Stimulated activated CD8-positive, alpha-beta memory T cell treated with anti-CD3 and anti-CD28 coated beads, Interleukin-7, amount 100 ng/mL, for 1 hour (primary cell): ENCODE measurements at places on chromosomes 7 and 10.

DNA sequence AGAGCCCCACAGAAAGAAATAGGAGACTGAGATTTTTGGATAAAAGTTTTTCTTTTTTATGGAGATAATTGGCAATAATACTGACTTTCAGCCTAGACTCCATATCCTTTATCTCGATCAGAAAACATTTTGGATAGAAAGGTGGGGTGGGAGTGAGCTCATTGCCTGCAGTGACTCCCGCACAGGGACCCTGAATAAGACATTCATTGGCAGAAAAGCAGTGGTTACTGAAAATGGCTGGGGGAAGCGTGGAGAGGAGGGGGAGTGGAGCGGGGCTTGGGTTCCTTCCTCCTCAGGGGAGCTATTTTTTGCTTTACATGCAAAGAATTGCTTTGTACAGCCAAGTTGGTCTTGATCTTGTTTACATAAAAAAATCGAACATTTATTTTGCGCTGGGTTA, 90.4 kb upstream of the BMPER start:
- no peak for DNase-seq

DNA sequence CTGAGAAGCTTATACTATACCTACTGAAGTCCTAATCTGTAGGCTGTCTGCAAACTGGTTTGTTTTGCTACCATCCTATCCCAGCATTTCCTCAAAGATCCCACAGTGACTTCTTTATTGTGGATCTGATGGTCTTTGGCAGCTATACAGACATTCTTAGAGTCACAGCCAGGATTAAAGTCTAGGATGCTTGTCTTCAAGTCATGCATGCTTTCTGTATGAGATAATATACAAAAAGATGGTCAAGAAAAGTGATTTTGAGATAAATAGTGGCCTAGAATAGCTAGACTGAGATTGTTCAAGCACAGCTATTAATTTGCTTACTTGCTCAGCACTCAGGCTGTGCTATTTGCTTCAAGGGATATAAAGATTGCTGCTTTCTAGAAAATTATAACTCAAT, 454.4 kb downstream of the AUTS2 start:
- no peak for DNase-seq

DNA sequence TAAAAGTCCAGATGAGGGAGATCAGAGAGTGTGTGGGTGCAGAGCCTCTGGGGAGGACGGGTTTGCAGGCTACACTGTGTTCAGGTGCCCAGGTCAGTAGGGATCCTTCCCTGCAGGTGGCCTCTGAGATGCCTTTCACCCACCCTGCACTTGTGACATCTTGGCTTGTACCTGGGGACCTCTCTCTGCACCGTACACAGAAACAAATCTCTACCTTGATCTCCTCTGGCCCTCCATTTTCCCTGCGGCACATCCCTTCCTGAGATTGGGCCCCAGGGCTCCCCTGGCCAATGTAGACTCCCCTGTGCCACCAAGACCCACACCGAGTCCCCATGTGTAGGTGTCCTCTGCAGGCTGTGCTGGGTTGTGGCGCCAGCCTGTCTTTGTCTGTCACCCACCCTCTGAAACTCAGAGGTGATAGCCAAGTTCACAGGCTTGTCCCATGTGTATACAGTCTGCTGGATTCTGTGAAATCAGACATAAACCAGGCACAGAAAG, 140.6 kb downstream of the PTPN20 start:
- DNase-seq, result no peak

- DNase-seq, result no peak
These were observed 221.0 kb upstream of the KLF14 start for GRCh38 chr7:130954918-130955564.

- DNase-seq, result no peak
These were observed 103.1 kb downstream of the GSAP start for GRCh38 chr7:77313085-77313484.

DNA sequence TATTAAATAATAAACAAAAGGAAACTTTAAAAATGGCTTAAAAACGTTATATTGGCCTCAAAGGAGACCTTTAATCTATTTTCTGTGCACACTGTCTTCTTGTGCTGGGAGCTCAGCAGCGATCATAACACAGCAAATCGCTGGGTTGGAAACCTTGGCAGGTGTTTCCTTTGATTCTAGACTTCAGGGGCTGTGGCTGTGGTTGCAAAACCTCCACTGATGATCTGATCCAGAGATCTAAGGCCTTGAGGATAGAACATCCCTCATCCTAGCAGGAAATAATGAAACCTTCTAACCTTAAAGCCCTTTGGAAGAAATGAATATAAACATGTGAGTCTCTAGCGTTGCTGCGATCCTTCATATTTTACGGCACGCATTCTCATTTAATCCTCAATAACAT, 29.8 kb downstream of the CDHR3 start:
- DNase-seq, result no peak

- DNase-seq, result no peak
These were observed 644 bp upstream of the ABI1 start for GRCh38 chr10:26861205-26861998.

DNA sequence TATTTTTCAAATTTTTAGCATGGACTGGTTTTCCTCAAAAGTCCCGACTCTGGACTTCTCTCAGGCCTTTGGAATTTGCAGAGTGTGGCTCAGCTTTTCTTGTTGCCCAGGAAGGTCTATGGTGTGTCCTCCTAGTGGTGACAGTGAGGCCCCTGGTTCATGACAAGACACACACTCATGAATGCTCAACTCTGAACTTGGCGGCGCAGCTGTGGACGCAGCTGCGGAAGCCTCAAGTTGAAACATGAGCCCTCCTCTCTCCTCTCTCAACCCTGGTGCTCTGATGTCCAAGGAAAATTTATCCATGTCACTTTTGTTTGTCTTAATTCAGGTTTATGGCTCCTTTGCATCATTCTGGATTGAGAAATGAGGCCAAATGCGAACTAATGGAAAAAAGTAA, 183.9 kb downstream of the HECW1 start:
- DNase-seq, result no peak

GRCh38 chr10:86659721-86660453, 5.5 kb downstream of the OPN4 start:
- no peak for DNase-seq

GRCh38 chr7:43823941-43824340, 45.4 kb downstream of the MRPS24 start:
- DNase-seq, result no peak

DNA sequence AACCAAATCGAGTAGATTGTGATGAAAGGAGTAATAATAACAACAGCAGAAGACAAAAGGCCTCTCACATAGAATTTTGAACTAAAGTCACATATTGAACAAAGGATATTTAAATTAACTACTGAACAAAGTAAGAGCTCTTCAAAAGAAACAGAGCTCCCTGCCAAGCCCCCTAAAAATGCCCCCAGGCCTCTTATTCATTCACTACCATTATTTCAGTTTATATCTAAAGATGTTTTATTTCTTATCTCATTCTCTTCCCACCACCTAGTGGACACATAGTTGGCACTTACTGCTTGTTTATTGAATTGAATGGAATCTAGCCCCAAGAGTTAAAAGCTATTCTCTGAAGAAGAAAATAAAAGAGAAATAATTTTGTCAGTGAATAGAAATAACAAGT, 37.4 kb downstream of the VCL start:
- DNase-seq, result no peak

- no peak for DNase-seq
These were observed 51.4 kb downstream of the FAM241B start for GRCh38 chr10:69681436-69681835.

- DNase-seq, result no peak
These were observed 24.8 kb downstream of the GBX1 start for GRCh38 chr7:151142686-151143040.

DNA sequence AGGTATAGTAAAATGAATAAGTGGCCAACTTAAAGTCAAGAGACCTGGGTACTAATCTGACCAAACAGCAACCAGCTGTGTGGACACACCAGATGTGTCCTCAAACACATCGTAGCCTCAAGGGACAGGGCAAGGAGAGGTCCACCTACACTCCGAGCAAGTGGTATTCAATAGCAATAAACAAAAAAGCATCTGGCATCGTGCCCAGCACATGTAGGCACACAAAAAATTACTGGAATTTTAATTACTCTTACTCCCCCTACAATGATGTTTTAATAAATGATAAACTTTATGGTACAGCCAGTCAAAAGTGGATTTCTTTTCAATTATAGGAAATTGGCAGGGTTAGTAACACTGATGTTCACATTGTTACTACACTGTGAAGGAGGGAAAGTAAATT, 3.5 kb upstream of the RGS10 start:
- no peak for DNase-seq

DNA sequence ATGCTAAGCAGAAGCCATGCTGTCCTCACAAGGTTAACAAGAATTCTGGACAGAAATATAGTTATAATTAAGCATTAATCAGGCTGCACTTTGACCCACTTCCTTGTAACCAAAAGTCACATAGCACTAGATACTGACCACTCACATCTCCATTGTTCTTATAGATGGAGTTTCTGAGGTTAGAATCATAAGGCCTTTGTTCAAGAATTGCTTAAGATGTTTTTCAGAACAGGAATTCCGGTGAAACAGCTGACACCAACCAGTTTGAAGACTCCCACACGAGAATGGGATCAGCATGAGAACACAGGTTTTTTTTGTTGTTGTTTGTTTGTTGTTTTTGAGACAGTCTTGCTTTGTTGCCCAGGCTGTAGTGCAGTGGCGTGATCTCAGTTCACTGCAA, 488.3 kb upstream of the NRP1 start:
- no peak for DNase-seq

GRCh38 chr7:81014908-81015307, 96.1 kb upstream of the SEMA3C start:
- DNase-seq, result no peak

GRCh38 chr7:92448205-92448747, 994 bp downstream of the GATAD1 start:
- DNase-seq, result peak; percentile 29

GRCh38 chr10:50387732-50388073, 136.4 kb upstream of the ASAH2 start:
- no peak for DNase-seq

- DNase-seq, result no peak
These were observed 28.6 kb upstream of the SH2D4B start for GRCh38 chr10:80509108-80509402.

- no peak for DNase-seq
These were observed 248.4 kb upstream of the KLF6 start for GRCh38 chr10:4033341-4033896.

DNA sequence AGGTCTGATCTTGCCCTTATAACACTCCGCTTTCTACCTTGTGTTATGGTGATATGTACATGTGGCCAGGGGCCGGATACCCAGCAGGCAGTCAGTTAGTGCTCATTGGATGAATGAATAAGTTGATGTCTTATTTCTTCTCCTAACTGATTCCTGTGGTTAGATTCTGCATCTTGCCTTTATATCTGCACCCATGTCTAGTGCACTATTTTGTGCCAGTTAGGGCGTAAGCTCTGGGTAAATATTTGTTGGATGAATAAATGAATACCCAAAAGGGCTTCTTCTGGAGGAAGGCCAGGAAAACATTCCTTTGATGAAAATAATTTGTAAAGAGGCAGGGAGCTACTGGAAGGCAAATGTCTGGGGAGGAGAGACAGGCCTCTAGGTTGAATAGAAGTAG, 148.2 kb downstream of the CHN2 start:
- DNase-seq, result no peak

DNA sequence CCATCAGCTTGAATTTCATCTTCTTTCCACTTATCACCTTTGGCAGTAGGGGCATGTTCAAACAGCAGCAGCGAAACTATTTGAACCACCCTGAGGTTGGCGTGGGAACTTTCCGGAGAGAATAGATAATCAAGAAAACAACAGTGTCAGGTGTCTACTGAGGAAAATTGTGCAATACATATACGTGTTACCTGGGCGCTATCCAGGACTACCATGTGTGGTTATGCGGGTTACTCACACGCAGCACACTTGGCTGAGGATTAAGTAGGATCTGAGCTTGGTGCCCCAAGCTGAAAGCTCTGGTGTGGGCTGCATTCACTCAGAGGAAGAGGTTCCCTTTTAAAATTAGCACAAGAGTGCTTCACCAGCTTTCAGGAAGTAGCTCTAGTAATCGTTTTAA, 8.8 kb upstream of the ABI1 start:
- DNase-seq, result no peak

DNA sequence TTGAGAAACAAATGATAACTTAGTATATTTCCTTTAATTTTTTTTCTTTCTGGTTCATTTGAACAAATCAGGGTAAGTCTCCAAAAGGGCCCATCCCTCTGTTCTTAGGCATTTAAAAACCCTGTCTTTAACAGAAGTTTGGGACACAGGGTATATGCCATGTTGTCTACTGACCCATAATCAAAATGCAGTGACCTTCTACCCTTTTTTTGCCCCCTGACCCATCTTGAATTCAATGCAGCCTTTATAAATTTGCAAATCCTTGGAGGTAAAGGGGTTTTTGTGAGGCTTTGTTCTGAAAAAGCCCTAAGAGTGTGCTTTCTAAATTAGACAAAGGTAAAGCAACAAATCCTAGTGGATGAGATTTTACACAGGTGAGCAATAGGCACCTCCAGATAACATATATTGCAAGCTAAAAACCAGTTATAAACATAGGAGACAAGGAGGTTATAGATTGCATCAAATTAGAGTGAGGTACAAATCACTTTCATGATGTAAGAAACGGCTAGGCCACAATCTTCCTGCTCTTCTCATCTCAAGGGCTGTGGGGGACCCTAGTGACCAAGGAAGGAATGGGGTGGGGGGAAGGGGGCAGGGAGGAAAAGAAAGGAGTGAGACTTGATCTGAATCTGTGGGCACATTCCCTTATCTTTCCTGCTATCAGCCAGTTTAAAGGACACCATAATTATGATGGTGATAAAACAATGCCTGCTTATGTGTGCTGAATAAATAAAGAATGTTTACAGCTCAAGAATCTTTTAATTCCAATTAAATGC, 2.7 kb downstream of the SKIDA1 start:
- no peak for DNase-seq

DNA sequence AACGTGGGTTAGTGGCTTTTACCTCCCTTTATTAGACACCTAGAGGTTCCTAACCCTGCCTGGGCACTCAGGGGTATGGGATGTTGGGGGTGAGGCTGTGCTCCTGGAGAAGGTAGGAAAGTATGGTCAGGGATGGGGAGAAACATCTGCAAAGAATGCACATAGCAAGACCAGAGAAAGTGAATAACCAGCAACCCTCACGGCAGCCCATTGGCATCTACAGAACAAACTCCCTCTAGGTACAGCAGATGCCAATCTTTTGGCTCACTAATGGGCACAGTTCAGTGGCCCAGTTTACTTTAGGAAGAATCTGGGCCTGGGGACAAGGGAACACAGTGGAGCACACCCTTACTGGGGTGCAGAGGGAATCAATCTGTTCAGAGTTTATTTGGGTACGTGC, 143.9 kb downstream of the JAZF1 start:
- DNase-seq, result no peak

DNA sequence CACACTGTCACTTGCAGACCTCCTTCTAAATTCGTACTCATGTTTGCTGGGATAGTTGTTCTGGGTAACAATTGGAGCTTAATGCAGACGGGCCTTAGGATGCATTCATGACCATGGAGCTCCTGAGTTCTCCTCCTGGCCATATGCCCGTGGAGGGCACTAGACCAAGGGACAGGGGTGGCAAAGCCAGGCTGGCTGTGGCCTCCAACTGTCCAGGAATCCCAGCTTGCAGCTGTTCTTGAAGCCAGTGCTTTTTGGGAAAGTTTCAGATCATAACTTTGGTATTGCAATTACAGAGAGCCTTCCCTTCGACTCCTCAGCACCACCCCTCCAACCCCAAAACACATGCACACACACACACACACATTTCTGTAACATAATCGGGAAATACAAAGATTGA, 30.6 kb downstream of the ANTXRL start:
- DNase-seq, result no peak
